ENCODE measurements at places on chromosomes 1 and 21.

GRCh38 chr21:25557180-25557579 lies 50.1 kb downstream of the MRPL39 start:
- no peak for DNase-seq

- no peak for DNase-seq
Observed at GRCh38 chr1:52550447-52550846, 2.4 kb downstream of the TUT4 start.

GRCh38 chr21:37230632-37231248 lies 36.4 kb downstream of the VPS26C start:
- DNase-seq = no peak

- DNase-seq = peak; percentile 80
Observed at GRCh38 chr1:77347646-77348045, 65.8 kb downstream of the AK5 start.

- DNase-seq = no peak
Observed at GRCh38 chr1:198416296-198416695, 124.2 kb downstream of the ATP6V1G3 start.

GRCh38 chr1:56084246-56084645 lies 495.1 kb downstream of the PLPP3 start:
- no peak for DNase-seq

DNA sequence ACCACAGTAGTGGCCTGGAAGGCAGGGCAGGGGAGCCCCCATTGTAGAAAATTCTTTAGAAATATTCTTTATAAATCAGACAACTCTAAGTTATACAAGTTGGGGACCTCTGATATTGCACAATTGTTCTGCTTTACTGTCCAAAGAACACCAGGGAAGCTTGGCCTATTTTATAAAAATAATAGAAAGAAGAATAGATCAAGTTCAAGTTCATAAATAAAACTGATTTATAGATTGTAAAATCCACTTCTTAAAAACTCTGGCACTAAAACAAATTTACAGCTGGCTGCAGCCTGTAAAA lies 55.0 kb upstream of the GALNT2 start:
- DNase-seq = no peak

Measured in fibroblast of skin of left quadriceps (primary cell).